ENCODE measurements at places on chromosomes 2 and 18.

DNA sequence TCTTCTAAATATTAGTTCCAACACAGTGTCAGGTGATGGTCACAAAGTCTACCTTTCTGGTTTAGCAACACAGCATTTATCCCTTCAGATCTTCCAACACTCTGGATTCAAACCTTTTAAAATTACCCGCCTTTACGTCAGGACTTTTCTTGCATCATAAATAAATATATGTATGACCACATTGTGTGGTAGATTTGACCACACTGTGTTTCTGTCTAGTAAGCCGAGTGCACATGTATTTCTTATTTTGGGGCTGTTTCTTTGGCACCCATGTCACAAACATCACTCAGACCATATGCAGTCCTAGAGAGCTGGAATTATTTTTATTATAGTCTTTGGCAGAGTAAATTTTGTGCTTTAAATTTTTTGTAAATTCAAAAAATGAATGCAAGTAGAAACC is 172.1 kb downstream of the ANKRD44 start:
- DNase-seq: no peak

DNA sequence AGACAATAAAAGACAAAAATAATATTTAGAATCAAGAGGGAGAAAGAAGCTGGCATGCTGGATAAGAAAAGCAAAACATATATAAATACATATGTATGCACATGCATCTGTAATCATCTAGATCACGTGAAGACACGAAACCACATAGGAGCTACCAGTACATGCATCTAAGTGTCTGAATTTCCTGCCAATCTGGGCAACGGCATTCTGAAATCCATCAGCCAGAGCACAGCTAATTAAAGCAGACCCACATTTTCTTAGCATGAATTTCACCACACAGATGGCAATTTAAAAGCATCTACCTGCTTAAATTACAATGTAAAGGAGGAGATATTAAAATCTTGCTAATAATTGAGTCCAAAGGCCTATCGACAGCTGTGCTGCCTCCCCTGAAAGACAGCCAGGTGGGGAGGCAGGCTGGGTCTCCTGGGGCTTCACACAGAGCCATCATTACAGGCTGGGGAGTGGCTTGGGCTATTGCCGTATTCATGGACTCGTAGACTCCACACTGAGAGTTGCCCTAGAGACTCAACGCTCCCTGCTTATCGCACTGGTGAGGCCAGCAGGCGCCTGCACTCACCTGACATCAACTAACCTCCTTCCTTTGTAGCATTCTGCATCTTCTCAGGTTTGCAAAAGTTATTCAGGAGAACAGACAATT is 272.5 kb upstream of the PXDN start:
- no peak for DNase-seq

- no peak for DNase-seq
These were observed 295.1 kb upstream of the TNP1 start for GRCh38 chr2:217154923-217155322.

- no peak for DNase-seq
These were observed 396.4 kb upstream of the LRRTM1 start for GRCh38 chr2:80700961-80701360.

DNA sequence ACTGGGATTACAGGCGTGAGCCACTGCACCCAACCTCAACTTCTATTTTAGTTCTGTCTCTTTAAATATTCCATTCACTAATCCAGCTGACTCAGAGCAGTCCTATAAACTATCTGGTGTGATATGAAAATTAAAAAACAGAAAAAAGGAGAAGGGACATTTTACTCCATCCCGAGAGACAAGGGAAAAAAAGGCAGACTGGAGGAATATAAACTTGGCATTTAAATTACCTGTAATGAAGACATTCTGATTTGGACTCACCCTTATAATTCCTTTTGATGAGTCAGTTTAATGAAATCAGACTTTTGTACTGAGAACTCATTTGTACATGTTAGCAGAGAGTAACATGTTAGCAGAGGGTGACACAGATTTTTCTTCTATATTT is 74.8 kb upstream of the RIOK3 start:
- no peak for DNase-seq

DNA sequence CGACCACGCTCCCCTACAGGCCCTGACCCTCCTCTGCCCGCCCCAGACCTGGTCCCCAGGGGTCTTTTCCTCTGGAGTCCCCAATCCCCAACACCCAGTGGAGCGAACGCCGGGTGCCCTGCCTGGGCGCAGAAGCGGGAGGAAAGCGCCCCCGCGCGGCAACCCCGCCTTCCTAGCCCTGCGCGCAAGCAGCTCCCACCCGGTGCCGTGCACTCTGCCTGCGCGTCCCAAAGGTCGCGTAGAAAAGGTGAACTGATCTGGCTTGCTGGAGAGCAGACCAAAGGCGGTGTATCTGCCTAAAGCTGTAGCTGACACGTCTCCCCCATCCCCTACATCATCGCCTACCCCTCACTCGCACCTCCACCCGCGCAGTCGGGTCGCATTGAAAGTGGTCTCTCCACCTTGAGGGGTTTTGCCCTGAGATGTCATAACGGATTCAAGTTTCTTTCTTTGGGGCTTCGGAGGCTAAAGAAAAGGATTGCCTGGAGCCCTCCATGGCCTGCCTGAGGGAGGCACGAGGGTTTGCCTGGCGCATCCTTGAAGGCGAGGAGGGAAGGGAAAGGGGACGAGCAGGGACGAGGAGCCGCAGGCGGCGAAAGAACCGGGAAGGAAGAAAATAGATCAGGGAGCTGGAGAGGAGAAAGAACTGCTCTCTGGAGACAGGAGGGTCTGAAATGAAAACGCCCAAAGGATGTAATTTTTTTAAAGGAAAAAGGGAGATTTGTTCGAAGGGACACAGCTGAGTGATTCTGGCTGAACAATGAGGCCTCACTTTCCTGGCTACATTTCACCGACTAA is 5.8 kb downstream of the GAD1 start:
- DNase-seq: no peak

DNA sequence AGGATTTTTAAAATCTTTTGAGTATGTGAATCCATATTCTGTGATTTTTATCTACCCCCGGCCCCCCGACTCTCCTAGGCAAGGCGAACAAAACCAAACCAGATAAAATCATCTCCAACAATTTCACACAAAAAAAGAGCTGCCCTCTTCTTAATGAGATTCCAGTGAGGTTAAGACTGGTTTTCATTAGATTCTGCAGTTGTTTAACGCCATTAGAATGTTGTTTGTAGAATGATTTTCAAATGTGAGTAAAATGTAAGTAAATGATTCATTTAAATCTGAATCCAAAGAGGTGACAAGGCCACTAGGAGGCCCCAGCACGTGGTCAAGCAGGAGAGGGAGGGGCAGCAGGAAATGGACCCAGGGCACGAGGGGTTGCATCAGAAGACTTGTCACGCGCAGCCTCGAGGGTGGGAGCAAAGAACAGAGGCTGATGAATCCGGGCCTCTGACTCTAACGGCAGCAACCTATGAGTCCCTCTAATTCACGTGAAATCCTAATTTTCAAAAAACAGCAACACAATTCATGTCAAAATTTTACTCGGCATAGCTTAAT is 24.3 kb upstream of the KLHL29 start:
- no peak for DNase-seq

DNA sequence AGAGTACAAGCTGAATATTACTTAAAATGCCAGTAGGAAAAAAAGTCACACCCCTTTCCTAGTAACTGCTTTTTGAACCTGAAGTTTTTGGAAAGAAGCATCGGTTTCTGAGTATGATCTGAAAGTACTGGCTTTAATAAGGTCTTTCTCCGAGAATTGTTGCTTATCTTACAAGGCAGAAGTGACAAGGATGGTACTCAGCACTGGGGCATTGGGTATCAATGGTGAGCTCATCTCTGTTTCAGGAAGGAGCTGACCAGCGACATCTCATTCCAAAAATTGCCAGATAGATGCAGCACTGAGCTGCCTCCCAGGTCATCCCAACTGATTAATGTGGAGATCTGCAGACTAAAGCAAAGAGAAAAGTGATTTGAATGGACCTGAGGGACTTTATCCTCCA is 85.4 kb downstream of the FMNL2 start:
- no peak for DNase-seq

- DNase-seq: no peak
These were observed 36.0 kb downstream of the EPB41L3 start for GRCh38 chr18:5507756-5508155.

DNA sequence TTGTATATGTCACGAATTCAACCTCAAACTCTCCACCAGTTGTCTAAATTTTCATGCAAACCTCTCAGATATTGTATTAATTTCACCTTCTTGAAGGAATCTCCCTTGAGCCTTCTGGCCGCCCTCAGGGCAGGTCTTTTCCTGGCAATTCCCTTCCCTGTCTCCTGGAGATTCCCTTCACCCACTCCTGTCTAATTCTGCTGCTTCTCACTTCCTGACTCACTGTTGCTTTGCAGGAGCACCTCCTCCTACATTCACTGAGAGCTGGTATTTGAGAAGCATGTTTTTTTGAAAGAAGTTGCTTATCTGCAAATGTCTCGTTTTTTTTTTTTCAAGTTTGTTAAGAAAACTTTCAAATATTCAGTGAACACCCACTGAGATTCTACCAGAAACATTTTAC is 79.9 kb upstream of the OTOS start:
- no peak for DNase-seq

GRCh38 chr18:22241921-22242361 is 72.6 kb downstream of the GATA6 start:
- no peak for DNase-seq

DNA sequence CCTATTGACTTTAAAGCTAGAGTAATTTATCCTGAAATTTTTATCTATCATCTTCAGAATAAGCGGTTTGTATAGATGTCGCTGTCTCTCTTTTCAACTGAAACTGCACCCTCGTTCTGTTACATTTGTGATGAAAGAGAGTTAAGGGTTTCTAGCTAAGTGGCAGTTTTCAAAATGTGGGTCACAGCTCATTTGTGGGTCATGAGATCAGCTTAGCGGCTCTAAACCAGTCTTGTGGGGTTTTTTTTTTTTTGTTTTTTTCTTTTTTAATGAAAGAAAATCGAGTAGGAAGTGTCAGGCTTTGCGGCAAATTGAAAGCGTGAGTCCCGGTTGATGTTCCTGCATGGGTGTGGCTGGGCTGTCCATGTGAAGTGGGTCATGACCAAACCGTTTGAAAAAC is 31.2 kb downstream of the SALL3 start:
- DNase-seq: no peak

- no peak for DNase-seq
These were observed 292.4 kb downstream of the ZEB2 start for GRCh38 chr2:144227427-144228105.

Measured in activated CD4-positive, alpha-beta T cell treated with anti-CD3 and anti-CD28 coated beads for 1 hour (primary cell).